Thymus (tissue), 14 donors: ENCODE measurements at places on chromosomes 4 and X. TPM values are rescaled to one million over a fixed set of nuclear protein-coding genes. Genes with fewer than 3 reads are reported as not detected.

DNA sequence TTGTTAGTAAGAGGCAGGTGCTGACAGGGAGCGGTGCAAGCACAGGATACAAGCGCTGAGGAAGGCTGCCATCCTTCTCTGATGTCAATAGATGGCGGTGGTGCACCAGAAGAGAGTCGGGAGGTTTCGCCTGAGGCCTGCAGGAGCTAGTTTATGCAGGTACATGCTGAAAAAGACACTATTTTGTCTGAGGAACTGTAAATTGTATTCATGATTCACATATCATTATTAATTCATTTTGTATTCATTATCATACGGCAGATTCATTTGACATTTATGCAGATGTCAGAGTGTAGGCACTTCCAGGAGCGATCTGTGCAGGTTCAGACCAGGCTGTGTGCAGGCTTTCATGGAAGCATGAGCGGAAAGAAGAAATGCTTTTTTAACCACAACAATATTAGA, 824.0 kb downstream of the STIM2 start:
- no peak for DNase-seq

GRCh38 chr4:88029556-88029955, 22.1 kb downstream of the PKD2 start:
- DNase-seq = no peak

- no peak for DNase-seq
Observed at GRCh38 chr4:11474146-11474545, 45.5 kb upstream of the HS3ST1 start.

GRCh38 chrX:49845701-49846403, 16.7 kb downstream of the PAGE4 start:
- DNase-seq = no peak

DNA sequence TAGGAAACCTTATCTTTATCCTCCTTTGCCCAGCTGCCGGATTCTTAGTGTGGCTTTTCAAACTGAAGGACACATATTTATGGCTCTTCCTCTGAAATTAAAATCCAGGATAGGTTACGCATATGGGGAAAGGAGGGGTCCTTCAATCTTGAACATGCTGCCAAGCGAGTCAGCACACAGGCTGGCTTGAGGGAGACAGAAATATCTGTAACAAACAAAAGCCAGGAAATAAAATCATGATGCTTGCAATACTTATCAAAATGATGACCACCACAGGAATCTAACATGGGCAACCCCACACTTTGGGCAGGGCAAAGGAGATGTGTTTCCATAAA, 196.4 kb upstream of the LDB2 start:
- DNase-seq = no peak

DNA sequence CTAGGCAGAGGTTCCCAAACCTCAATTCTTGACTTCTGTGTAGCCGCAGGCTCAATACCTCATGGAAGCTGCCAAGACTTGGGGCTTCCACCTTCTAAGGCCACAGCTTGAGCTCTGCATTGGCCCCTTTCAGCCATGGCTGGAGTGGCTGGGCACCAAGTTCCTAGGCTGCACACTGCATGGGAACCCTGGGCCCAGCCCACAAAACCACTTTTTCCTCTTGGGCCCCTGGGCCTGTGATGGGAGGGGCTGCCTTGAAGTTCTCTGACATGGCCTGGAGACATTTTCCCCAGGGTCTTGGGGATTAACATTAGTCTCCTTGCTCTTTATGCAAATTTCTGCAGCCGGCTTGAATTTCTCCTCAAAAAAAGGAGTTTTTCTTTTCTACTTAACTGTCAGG, 14.0 kb upstream of the LOC101059915 start:
- DNase-seq = no peak

GRCh38 chrX:96379951-96380350, 304.7 kb upstream of the DIAPH2 start:
- DNase-seq = no peak

GRCh38 chrX:153689654-153690465, 2.1 kb downstream of the SLC6A8 start:
- DNase-seq = no peak

- DNase-seq = no peak
Observed at GRCh38 chr4:77911091-77911490, 48.5 kb downstream of the MRPL1 start.

DNA sequence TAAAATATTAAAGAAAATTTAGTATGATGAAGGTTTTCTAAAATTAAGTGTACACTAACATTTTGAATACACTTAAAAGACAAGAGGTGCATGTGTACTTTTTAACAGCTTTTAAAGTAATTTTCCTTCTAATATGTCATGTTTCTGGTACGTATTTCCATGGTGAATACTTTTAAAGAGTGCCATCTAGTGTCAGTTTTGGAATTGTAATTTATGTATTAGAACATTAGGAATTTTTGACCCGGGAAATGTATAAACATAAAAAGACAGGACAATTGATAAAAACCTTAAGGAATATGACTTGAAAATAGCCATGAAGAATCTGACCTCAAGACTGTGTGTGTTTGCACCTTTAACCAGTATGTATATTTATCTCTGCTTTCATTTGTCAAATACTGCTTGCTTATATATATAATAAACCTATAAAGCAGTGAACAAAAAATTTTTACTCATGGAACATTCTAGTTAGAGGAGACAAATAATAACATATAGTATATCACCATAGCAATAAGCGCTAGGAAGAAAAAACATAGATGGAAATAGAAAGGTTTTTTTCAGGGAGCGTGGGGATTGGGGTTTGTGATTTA, 7.2 kb downstream of the GSTCD start:
- peak; percentile 12 for DNase-seq

DNA sequence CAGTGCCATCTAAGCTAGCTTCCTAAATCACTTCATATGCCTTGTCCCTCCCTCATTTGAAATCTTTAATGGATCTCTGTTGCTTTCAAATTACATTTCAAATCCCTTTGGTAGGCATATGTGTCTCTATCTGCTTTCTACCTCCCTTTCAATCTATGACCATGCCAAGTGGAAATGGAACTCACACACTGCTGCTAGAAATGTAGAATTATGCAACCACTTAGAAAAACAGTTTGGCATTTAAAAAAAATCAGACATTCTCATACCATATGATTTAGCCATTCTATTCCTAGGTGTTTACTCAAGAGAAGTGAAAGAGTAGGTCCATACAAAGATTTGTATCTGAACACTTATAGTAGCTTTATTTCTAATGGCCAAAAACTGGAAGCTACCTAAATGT, 413.5 kb upstream of the INTU start:
- DNase-seq = no peak

DNA sequence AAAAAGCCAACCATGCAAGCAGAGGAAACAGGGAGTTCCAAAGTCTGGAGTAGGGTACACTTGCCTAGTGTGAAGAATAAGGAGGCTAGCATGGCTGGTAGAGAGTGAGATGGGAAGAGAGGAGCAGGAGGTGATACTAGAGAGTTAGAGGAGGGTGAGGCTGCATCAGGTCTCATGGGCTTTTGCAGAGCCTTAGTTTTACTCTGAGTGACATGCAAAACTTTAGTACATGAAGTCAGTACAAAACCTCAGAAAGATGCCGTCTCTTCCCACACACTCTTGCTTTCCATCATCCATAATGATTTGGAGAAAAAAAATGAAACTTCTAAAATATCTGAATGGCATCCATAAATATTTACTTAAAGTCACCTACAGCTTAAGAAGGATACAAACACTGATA, 5.0 kb downstream of the OPRPN start:
- DNase-seq = no peak

DNA sequence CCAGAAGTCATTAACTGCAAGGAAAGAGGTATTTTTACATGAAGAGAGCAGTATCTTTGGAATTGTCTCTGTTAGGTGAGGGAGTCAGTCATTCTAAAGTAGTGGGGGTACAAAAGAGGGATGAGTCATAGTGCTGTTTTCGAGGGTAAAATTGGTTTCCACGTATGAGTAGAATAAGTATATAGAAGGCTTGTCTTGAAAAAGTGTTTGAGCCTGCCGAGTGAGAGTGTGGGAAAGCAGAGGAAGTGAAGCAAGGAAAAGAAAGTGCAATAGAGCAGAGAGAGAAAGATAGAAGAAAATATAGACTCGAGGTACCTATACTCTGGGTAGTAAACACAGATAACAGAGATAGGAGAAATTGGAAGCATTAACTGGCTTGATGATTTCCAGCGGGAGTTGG, 696.4 kb downstream of the DMD start:
- DNase-seq = no peak

GRCh38 chrX:101595739-101596419, 21.9 kb downstream of the ARMCX6 start:
- DNase-seq = peak; percentile 42

GRCh38 chr4:58507079-58507478, 1396.9 kb upstream of the IGFBP7 start:
- DNase-seq = no peak

- no peak for DNase-seq
Observed at GRCh38 chr4:184568770-184569169, 80.5 kb downstream of the CASP3 start.

- no peak for DNase-seq
Observed at GRCh38 chr4:101500742-101501141, 153.4 kb upstream of the PPP3CA start.

DNA sequence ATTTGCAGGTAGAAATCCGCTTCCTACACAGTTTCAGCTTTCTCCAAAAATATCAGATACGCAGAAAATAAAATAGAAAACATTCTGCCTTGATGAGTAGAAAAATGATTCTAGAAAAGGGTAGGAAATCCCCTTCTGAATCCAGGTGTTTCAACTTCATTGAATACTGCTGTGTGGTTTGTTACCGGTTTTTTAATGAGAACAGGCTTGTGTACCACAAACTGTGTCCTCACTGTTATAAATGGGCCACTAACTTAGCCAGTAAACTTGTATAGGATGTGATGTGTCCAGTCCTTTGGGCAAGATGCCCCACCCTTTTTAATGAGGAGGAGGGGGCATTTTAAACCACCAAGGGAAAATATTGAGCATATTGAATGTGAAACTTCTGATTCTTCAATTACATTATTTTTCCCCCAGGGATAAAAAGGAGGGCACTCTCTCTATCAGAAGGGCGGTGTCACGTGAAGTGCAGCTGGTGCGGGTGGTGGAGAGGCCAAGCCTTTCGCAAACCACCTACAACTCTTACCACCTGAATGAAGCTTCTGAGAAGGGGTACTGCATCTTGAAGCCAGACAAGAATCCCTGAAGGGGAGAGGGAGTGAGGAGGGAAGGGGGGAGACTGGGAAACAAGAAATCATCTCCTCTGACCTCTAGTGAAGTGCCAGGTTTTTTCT, 4.5 kb downstream of the CXXC4 start:
- peak; percentile 19 for DNase-seq

- no peak for DNase-seq
Observed at GRCh38 chr4:124111411-124111810, 601.1 kb downstream of the ANKRD50 start.

DNA sequence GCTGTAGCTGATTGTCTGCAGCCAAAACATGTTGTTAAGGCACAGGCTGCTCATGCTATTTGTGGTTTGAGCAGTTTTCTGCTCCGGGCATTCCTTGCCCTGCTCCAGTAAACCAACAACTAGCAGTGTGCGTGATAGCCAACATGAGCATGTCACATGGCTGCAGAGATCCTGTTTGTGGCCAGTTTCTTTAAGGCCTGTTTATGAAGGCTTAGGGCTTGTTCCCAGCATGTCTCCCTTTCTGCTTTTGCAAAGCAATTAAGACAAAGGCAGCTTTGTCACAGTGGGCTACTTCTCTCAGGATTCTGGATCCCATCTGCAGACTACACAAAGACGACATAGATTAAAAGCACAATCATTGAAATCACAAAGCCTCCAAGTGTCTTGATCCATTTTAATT, 160.5 kb downstream of the ZNF518B start:
- DNase-seq = no peak

GRCh38 chr4:163245044-163245728, 78.5 kb upstream of the NAF1 start:
- no peak for DNase-seq

GRCh38 chr4:10023050-10023419, 1.7 kb upstream of the SLC2A9 start:
- no peak for DNase-seq

- DNase-seq = no peak
Observed at GRCh38 chr4:157882901-157883300, 289.9 kb downstream of the GASK1B start.

GRCh38 chrX:22520128-22520828, 247.6 kb downstream of the CBLL2 start:
- DNase-seq = no peak

TMEM156 gene
- total RNA-seq = 15.0 TPM

CCSER1 gene
- 8.7 TPM for total RNA-seq

DAPP1 gene
- total RNA-seq = 24.4 TPM

CD99 gene
- total RNA-seq = 527 TPM

SPINK2 gene
- 5.8 TPM for total RNA-seq

SPOCK3 gene
- 1.2 TPM for total RNA-seq

DCHS2 gene
- total RNA-seq = 0.19 TPM

SSX2B gene
- total RNA-seq = not detected

PLAC8 gene
- total RNA-seq = 79.8 TPM

CLCN3 gene
- 18.6 TPM for total RNA-seq

MOSPD2 gene
- total RNA-seq = 8.4 TPM
